Kasumi-1 (cell line): ENCODE measurements at places on chromosomes 2 and 18.

GRCh38 chr2:109511168-109511567 is 102.6 kb downstream of the SEPTIN10 start:
- DNase-seq, result no peak

DNA sequence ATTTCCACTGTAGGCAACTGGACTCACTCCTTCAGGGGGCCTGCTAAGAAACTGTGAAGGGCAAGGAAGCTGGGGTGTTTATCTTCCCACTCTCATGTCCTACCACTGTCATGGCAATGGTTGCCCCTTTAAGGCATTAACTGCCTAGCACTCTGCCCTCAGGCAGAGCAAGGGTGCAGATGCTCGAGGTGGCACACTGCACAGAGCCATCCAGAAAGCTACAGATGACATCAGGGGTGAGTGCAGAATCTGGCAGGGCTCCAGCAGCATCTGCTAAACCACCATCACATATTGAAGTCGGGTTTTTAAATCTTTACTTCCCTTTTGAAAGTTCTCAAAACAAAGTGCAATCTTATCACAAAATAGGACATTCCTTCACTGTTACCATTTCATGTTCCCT is 75.4 kb downstream of the RAPGEF4 start:
- DNase-seq, result peak; percentile 12

DNA sequence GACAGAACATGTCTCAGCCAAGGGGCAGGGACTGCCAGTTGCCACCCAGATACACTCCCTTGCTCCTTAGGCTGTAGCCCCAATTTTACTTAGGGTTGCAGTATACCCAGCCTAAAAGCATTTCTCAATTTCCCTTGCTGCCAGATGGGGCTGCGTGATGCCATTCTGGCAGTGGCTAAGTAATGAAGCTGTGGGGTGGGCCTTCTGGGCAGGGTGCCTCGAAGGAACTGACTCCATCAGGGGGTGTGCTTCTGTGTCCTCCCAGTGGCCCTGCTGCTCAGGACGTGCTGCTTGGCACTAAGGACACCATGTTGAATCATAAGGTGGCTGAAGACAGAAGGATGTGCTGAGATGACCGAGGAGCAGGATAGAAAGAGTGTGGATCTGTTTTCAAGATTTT is 74.2 kb downstream of the VWA3B start:
- DNase-seq, result no peak

DNA sequence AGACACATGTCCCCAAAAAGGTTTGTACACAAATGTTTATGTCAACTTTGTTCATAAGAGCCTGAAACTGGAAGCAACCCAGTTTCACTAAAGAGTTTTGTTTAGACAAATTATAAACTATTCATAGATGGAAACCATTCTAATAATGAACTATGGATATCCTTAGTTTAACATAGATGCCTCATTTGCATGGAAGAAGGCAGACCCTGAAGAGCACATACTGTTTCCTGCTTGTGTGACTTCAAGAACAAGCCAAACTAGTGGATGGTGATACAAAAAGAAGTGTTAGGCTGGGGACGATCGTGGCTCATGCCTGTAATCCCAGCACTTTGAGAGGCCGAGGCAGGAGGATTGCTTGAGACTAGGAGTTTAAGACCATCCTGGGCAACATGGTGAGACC is 48.1 kb downstream of the ACOXL start:
- no peak for DNase-seq

DNA sequence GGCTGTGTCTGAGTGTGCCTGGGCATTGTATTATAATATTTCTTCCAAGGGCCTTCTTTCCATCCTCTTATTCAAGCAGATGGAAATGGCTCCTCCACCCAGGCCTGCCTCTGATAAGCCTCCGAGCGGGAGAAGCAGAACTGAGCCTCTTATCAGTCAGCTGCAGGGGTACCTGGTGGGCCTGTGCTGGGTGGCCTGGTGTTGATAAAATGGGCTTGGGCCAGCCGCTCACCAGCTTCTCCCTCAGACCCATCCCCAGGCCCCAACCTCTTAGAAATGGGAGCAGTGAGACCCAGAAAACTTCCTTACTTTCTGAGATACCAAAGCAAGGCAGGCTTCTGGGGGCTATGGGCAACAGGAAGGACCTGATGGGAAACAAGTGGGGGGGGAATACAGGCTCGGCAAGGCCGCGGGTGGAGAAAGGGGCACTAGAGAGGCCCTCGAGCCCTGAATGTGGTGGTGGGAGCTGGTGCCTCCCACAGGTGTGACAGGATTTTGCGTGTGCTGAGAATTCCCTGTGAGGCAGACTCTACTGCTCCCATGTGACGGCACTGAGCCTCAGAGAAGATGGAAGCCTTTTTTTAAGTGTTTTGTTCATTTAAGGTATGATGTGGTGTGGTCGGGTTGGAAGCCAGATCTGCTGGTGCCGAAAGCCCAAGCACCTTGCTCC is 18.3 kb downstream of the GYPC start:
- DNase-seq, result no peak

GRCh38 chr18:40414155-40414754 is 1540.8 kb upstream of the PIK3C3 start:
- peak; percentile 4 for DNase-seq

- DNase-seq, result no peak
Measured at GRCh38 chr2:217181512-217181911, 321.6 kb upstream of the TNP1 start.

- no peak for DNase-seq
Measured at GRCh38 chr2:226915846-226916360, 80.0 kb downstream of the RHBDD1 start.

DNA sequence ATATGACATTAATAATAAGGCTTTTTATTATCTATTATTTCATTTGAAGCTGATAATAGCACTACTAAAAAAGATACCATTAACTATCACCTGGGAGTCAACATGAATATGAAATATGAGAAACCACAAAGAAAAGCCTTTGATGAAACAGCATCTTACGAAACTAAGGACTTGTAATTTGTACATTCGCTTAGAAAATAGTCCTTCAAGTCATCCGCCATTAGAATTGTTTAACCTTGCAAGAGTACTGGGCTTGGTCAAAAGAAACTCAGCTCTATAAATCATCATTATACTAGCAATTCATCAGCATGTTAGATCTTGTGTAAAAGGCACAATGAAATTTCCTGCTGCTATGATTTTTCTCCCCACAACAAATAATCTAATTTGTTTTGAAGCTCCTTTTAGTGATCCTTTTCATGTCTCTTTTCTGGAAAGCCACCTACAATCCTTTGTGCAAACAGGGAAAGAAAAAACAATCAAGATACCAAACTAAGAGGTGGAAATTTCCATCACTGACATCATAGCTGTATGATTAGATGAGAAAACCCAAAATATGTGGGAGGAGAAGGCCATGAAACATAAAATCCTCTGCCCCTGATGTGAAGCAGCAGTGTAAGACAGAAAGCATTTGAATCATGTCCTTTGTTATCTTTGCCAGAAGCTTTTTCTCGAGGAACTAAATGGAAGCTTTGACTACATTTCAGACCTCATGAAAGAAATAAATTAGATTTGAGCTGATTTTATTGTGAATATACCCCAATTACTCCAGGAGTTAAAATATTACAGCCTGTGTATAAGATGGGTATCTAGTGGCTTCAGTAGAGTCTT is 31.2 kb downstream of the SCN9A start:
- no peak for DNase-seq

DNA sequence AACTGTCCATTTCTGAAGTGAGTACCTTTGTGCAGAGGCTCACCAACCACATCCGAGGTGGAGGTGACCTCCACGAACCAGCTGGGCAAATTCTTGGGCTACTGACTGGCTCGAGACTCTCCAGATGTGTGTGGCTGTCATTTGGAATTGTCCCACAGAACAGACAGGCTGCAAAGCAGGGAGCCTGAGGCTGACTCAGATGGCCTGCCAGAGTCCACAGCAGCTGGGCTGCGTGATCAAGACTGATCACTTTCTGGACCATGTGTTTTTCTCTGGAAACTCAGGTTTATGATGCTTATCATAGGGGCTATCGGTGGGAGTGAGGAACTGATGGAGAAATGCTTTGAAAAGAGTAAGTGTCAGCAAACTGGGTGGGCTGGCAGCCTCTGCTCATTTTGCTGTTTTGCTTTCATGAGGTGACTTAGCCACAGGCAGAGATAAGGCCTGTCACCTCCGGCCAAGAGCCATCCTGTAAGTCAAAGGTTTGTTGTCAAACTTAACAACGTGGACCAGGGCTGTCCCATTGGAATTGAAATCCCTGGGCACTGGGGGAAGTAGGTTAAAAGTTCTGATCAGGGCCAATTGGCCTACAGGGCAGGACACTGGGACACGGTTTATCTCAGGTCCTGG is 120.4 kb downstream of the LIPG start:
- no peak for DNase-seq

DNA sequence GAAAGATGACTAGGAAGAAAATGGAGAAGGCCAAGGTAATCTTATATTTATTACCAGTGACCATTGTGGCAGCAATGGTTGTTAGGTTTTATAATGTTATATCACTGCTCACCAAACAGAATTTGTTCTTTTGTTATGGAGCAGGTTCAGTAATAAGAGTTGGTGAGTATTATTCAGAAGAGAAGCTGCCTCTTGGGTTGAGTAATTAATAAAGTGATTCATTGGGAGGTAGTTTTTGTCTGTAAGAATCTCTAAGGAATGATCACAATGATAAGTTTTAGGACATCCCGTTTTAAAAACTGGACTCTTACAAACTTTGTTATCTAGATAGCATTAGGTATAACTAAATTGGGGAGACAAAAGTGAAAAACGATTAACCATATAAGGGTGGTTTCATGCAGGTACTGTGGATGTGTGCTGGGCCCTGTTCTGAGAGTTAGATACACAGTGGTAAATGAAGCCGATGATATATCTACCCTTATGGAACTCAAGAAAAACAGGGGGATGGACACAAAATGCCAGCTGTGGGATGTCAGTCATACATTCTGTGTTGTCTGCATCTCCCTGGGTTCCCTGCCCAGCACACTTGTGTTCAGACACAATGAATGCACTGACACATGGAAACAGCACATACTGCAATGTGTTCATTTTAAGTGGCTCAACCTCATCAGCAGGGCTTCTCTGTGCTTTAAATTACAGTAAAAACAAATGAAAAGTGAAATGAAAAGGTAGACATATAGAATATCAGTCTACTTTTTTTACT is 7.5 kb downstream of the MAP4K4 start:
- no peak for DNase-seq

DNA sequence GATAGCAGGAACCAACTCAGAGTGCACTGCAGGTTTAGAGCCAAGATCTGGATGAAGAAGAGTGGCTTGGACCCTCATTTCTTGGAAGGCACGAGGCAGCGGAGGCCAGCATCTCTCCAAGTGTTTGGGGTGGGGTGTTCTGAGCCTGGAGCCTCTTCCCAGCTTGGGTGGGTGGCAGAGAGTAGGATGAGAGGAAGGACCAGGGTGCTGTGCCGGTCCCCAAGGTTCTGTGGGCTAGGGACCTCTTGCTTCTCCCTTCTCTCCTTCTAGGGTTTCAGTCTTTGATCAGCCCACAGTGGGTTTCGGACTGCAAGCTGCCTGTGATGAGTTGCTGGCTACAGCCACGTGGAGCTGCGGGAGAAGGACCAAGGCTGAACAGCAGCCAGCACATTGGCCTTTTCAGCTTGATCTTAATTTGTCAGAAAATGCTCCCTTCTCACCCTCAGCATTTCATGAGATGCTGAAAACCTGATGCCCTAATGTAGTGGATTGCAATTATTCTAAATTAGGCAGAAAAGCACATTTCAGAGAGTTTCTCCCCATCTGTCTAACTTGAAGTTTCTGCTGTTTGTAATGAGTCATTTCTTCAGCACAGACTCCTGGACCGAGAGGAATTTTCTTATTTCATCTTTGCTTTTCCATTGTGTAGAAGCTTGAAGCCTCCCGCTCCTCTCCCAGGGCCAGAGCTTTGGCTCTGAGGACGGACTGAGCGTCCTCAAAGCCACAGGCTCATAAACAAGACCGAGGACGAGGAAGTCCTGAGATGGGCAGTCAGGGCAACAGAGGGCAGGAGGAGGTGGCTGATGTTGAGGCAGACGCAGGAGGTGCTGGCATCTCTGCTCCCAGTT is 99.1 kb upstream of the HDAC4 start:
- DNase-seq, result no peak

DNA sequence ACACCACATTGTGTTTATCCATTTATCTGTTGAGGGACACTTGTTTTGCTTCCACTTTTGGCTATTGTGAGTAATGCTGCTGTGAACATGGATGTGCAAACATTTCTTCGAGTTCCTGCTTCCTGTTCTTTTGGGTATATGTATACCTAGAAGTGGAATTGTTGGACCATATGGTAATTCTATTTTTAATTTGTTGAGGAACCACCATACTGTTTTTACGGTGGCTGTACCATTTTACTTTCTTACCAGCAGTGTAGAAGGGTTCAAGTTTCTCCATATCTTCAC is 23.1 kb downstream of the ANXA4 start:
- DNase-seq, result no peak

GRCh38 chr2:208939852-208940251 is 484.0 kb upstream of the MAP2 start:
- no peak for DNase-seq

DNA sequence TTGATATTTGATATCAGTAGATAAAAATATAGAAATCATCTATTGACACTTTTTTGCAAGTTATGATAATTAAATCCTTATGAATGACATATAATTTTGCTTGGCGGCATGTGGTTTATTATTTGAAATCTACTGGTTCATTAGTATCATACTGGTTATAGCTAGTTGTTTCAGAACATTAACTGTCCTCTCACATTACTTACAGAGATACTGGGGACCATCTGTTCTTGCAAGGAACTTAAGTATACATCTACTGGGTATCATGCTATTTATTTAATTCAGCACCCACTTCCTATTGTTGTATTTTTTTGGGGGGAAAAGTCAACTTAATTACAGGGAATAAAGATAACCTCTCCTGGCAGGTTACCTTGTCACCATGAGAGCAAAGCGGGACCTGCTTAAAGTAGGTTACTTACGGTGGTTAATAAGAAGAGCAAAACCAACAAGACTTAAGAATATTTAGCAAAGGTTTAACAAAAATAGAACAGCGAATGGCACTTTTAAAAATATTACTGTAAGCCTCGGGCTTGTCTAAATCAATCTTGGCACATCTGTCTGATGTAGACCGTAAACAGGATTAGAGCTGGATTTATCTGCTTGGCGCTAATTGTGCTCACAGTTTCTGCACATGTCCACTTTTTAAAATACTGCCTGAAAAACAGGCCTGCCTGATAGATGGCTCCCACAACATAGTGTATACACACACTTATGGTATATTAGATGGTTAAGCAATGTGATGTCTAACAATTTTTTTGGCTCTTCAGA is 41.8 kb downstream of the CERKL start:
- DNase-seq, result no peak

DNA sequence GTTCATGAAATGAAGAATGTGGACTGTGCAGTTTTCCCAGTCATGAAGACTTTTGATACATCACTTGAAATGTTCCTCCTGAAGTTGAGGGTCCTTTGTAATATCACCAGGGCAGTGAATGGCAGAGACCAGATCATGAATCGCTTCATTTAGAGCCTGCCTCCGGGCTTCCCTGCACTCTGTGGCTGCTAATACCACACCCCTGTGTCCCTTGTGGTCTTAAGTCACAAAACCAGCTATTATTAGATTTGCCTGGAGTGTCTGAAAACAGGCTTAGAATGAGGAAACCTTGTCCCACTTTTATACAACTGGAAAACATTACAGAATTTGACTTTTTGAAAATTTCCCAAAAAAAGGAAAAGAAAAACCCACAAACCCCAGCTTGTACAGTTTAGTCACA is 147.9 kb downstream of the MGAT5 start:
- DNase-seq, result peak; percentile 29

- DNase-seq, result peak; percentile 42
Measured at GRCh38 chr2:227415538-227416424, 28.0 kb upstream of the SCYGR1 start.
